Activated CD4-positive, alpha-beta T cell treated with anti-CD3 and anti-CD28 coated beads, Interleukin-2, amount 10 ng/mL, durations not matched to agents 7 days and 5 days (primary cell): ENCODE measurements at places on chromosomes 6 and 20. TPM values are rescaled to one million over a fixed set of nuclear protein-coding genes. Genes with fewer than 3 reads are reported as not detected.

DNA sequence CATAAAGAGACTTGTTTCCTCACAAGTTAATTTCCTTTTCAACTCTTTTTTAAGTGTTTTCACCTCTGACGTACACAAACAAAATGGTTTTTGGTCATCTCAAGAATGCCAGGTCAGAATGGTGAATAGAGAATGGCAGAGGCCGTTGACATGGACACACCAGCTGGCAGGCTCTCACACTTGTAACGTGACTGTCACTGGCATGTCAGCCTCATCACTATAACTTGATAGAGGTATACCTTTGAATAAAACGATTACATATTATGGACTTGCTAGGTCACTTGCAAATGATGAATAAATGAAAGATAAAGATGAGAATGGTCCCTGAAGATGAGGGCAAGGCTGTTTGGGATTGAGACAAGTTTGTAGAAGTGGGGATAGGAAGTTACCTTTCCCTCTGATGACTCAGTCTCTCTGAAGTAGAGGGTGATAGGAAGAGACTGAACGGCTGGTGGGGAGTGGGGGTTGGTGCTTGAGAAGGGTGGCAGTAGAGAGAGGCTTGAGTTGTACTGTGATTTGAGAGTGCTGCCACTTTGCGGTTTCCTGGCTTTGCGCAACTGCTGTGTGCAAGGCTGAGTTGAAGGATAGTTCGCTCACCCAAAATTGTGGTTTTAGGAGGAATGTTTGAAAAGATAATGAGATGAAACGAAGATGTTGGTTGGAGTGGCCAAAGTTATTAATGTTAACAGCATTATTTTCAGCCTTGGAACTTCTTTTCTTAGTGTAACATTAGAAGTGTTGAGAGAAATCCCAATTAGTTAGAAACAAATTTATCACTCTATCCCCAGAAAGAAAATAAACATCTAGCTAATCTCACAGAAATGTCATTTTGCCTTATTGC lies 30.3 kb downstream of the TBPL1 start:
- no peaks in the 10 kb centered on the region for H3K27me3 ChIP-seq
- H3K27ac ChIP-seq = peak overlapping the region; percentile 28
- DNase-seq = peak; percentile 67
- H3K4me1 ChIP-seq = peaks cover 55% of the 10 kb centered on the region

DNA sequence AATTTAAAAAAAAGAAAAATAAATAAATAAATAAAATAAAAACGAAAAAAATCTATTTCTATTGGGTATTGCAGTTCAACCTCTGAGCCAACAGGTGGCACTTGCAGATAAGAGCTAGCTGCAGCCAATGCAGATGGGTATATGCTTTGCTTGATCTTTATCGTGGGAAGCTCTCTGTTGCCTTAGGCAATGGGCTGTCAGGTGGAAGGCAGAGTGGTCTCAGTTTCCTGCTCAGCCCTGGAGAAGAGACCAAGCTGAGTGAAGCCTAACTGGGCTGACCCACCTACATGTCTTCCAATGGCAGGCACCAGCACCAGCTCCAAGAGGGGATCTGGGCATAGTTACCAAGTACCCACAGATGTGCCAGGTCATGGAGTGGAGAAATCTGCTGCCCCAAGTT lies 95.0 kb downstream of the AK9 start:
- H3K36me3 ChIP-seq = peaks cover 7% of the 10 kb centered on the region
- H3K4me3 ChIP-seq = no peak overlapping the region
- no peak overlapping the region for H3K27ac ChIP-seq
- H3K27me3 ChIP-seq = peaks cover 2% of the 10 kb centered on the region
- peak; percentile 37 for DNase-seq

- DNase-seq = no peak
- H3K27ac ChIP-seq = peak overlapping the region; percentile 68
- H3K4me1 ChIP-seq = peaks cover 85% of the 10 kb centered on the region
- H3K36me3 ChIP-seq = peaks cover 44% of the 10 kb centered on the region
- no peaks in the 10 kb centered on the region for H3K27me3 ChIP-seq
These were observed 97.9 kb downstream of the FYN start for GRCh38 chr6:111775145-111775922.

- no peak overlapping the region for H3K27ac ChIP-seq
- no peaks in the 10 kb centered on the region for H3K4me1 ChIP-seq
- DNase-seq = no peak
- no peaks in the 10 kb centered on the region for H3K27me3 ChIP-seq
- no peak overlapping the region for H3K4me3 ChIP-seq
- no peaks in the 10 kb centered on the region for H3K36me3 ChIP-seq
These were observed 240.6 kb downstream of the BCKDHB start for GRCh38 chr6:80347101-80347500.

BPIFB1 gene
- not detected for total RNA-seq

TBXT gene
- not detected for total RNA-seq
